ENCODE measurements at places on chromosomes 1 and 21.

DNA sequence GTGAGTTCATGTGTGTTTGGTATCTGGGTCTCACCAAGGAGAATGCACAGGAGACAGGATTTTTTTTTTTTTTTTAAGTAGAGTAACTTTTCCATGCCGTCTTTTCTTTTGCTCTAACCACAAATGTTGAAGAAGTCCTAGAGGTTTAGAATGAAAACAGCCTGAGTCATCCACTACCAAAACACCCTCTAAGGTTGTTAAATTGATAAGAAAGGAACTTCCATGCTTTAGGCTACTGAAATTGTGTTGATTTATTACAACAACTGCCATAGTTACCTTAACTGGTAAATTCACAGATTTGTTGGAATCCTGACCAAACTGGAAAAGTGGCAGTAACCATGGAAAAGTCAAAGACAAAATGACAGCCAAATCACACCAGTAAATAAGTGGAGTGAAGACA is 375.6 kb downstream of the AMY1C start:
- DNase-seq = no peak

DNA sequence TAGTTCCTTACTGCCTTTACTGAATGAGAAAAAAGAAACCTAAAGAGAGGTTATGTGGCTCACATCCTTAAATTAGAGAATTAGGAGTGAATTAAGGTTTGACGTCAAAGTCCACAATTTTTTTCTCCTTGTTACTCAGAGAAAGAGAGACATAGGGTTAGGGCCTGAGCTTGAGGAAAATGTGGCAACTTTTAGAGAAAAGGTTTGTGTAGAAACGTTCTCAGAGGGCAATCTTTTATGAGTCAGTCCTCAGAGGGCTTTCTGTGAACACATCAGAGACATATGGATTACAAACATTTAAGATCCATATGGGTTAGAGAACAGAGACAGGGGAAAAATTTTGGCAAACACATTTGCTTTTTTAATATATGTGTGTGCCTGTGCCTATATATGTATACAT is 242.8 kb downstream of the TGFB2 start:
- DNase-seq = no peak

- DNase-seq = no peak
Observed at GRCh38 chr1:153349363-153350320, 1.0 kb upstream of the PGLYRP4 start.

- DNase-seq = no peak
Observed at GRCh38 chr21:26164311-26164710, 6.3 kb downstream of the APP start.

- DNase-seq = no peak
Observed at GRCh38 chr1:196381544-196381943, 226.7 kb downstream of the KCNT2 start.

- DNase-seq = no peak
Observed at GRCh38 chr1:215730600-215730999, 163.5 kb downstream of the KCTD3 start.

DNA sequence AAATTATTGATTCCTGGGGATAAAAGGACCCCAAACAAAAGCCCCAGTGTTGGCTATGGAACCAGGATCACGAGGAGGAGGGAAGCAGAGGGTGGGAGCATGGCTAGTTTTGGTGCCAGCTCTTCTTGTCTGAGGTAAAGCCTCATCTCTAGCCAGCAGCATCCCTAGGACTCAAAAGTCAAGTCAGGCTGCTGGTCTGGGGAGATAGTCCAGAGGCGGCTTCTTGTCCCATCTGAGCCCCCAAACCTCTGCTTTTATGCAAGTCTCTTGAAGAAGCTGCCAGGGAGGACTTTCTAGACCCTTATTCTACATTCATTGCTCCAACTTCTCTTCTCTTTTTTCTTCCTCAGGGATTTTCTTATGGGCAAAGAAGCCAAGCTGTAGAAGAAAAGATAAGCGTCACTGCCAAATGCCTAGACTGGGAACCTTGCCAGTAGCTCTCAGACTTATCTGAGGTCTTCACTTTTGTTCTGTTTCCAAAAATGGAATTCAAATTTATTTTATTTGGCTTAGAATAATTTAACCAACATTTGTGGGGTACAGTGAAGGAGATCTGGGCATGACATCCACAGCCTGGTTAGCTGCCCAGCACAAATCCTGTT is 6.9 kb upstream of the ANKRD35 start:
- DNase-seq = no peak

DNA sequence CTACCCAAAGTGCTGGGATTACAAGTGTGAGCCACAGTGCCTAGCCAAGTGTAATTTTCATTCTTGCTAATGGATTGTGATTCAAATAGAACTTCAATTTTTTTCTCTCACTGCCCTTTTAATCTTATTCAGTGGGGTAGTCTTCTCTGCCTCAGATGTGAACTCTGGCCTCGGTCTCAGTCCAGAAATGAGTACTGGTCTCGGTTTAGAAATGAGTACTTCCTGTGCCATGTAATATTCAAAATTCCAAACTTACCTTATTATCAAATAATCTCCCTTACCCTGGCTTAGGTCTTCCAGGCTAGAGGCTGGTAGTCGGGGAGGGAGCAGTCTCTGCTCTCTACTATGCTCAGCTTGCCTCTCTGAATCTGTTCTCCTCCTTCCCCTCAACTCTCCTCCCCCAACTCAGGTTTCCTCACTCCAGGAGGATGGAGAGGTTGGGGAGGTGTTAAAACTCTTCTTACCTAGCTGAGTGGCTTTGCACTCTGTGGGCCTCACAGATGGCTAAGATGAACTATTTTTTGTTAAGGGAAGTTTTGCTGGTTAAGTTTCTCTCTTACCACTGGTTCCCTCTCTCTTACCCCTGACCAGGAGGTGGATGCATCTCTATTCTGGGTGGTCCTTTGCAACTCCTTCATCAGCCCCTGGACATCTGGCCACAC is 4.8 kb upstream of the SLAMF9 start:
- no peak for DNase-seq

DNA sequence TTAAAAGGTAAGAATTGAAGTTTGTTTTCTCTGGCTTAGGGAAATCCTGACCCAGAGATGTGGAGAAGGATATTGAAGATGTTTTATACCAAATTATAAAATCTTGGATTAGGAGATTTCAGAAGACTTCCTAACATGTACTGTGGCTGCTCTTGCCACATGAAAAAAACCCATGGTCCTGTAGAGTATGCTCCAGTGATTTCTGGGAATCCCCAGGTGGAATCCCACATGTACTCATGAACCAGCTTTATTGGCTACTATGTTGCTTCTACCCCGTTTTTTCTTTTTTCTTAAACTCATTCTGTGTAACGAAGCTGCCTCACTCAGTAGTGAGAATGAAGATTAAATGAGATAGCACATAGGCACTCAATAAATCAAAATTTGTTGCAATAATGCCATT is 132.7 kb upstream of the SGIP1 start:
- no peak for DNase-seq

DNA sequence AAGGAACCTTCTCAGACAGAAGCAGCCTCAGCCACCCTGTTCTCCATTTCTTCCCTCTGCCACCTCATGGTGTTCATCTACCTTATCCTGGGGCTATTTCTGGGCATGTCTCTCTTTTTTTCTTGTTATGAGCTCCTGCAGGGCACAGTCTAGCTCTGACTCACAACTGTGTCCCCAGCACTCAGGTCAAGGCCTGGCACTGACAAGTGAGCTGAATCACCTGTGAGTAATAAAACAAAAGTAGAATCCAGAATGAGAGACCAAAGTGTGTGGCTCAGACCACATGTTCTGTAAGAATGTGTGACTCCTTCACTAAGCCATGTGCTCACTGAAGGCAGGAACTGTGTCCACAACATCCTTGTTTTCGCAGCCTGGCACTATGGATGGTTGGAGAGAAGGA is 23.2 kb downstream of the C1orf94 start:
- no peak for DNase-seq

DNA sequence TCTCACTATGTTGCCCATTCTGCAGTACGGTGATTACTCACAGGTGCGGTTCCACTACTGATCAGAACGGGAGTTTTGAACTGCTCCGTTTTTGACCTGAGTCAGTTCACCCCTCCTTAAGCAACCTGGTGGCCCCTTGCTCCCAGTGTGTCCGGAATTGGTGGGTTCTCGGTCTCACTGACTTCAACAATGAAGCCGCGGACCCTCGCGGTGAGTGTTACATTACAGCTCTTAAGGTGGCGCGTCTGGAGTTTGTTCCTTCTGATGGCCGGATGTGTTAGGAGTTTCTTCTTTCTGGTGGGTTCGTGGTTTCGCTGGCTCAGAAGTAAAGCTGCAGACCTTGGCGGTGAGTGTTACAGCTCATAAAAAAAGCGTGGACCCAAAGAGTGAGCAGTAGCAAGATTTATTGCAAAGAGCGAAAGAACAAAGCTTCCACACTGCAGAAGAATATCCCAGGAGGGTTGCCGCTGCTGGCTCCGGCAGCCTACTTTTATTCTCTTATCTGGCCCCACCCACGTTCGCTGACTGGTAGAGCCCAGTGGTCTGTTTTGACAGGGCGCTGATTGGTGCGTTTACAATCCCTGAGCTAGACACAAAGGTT is 17.6 kb upstream of the PARP1 start:
- no peak for DNase-seq

GRCh38 chr1:149917571-149918144 is at the start of gene SV2A:
SV2A (minus strand) TSS chr1:149917844; CDS start chr1:149913840, 4,004 bp downstream.
- no peak for DNase-seq

DNA sequence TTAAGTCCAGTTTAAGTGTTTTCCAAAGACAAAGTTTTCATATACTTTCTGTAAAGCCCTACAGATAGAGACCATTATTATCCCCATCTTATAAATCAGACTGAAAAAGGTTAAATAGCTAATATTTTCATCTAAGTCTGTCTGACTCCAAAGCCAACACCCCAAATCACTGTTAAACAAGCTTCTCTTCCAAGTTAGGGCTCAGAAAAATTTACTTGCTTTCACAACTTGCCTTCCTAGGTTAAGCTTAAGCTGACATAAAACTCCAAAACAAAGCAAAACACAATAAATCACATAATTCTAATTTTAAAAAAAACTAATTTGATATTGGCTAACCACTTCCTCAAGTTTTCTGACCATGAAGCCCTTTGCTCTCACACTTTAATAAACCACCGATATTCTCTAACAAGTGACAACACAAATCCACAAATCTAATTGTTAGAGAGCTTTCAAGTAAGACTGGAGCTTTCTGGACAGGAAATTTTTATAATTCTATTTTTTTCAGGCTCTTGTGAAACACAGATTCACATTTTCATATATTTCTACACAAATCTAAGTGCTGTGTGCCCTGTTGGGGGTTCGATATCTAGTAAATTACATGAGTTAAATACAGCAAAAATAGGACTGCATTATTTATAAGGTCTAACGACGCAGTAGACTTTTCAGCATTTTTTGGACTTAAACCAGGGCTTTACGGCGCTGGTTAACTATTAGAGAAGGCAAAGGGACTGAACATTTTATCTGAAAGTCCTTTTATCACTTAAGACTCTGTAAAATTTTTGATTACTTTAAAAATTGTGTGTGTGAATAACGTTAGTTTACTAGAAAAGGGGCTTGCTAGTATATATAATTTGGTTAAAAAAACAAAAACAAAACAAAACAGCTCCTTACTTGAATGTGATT is 2.1 kb downstream of the GNG12 start:
- DNase-seq = no peak
